ENCODE measurements at places on chromosomes 5 and 9.

DNA sequence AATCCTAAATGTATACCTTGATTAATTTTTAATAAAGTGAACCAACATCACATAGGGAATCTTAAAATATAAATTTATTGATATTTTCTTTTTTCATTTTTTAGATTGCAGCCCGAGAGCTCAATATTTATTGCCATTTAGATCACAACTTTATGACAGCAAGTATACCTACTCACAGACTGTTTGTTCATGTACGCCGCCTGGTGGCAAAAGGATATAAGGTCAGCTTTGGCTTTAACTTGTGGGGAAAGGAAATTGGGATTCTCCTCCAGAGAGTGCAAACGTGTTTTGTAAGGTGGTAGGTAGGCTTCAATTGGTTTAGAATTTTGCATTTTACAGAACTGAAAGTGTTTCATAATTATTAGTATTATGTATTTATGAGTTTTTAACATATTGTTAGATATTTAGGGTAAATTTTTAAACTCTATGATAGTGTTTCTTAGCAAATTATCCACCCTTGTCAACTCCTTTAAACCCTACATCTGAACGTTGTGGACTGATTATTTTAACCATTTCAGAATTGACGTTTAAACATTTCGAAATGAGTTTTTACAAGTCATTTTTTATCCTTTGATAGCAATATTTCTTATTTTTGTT is 17.5 kb upstream of the DHFR start:
- H3K27me3 ChIP-seq: no peaks in the 10 kb centered on the region
- H3K4me3 ChIP-seq: no peak overlapping the region
- peaks cover 21% of the 10 kb centered on the region for H3K36me3 ChIP-seq
- no peaks in the 10 kb centered on the region for H3K4me1 ChIP-seq

- no peak overlapping the region for H3K4me3 ChIP-seq
- H3K36me3 ChIP-seq: no peaks in the 10 kb centered on the region
- no peaks in the 10 kb centered on the region for H3K4me1 ChIP-seq
- peak; percentile 34 for DNase-seq
These were observed 142.1 kb downstream of the RAB3C start for GRCh38 chr5:58724992-58725391.

DNA sequence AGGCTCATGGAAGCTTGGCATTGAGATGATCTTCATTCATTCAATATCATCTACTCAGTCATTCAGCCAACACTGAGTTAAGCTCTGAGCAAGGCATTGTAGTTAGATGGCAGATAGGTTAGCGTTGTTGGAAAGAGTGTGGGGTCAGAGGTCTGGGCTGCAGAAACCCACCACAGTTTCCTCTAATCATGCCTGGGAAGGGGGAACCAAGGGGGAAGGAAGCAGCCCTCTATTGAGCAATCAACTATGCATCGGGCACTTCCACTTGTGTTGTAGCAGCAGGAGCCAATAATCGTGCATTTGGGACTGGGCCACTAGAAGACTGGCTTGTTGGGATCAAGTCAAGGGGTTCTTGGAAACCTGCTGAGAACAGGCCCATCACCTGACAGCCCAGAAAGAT is 139.1 kb downstream of the PIP5K1B start:
- peaks cover 4% of the 10 kb centered on the region for H3K4me1 ChIP-seq
- no peaks in the 10 kb centered on the region for H3K27me3 ChIP-seq
- H3K27ac ChIP-seq: no peak overlapping the region
- no peak overlapping the region for H3K4me3 ChIP-seq
- peak; percentile 55 for DNase-seq
- H3K36me3 ChIP-seq: no peaks in the 10 kb centered on the region

DNA sequence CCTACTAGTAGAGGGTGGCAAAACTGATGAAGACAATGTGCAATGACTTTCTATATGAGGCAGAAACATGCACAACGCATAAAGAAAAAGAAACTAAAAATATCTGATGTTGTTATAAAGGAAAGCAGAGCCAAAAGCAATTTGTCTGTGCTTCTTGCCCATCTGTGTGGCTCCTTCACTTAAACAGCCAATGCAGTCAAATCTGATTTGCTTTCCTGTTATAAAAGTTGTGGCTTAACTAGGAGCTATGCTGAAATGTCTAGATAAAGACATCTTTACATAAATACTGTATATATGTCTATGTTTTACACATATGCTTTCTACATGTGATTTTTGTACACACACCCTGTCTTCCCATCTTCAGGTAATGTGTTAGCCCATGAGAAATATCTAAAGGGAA is 508.2 kb downstream of the CETN3 start:
- H3K27ac ChIP-seq: no peak overlapping the region
- no peak for DNase-seq
- H3K4me3 ChIP-seq: no peak overlapping the region
- no peaks in the 10 kb centered on the region for H3K27me3 ChIP-seq
- no peaks in the 10 kb centered on the region for H3K4me1 ChIP-seq
- no peaks in the 10 kb centered on the region for H3K36me3 ChIP-seq

DNA sequence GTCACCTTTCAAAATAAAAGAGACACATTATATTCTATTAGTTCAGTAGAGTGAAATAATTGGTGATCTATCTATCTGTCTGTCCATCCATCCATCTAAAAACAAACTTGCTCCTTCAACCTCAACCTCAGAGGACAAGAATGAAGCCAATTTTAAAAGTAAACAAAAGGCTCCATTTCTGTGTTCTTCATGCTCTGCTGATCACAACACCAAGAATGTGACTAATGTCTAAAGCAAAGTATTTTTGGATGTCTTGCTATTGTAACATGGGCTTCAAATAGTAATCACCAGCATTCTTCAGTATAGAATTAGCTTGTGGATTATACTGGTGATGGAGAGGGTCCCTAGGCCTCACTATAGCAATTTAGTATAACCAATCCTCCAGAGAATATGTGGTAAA is 1304.4 kb downstream of the MAT2B start:
- DNase-seq: no peak
- H3K27me3 ChIP-seq: no peaks in the 10 kb centered on the region
- no peak overlapping the region for H3K4me3 ChIP-seq

DNA sequence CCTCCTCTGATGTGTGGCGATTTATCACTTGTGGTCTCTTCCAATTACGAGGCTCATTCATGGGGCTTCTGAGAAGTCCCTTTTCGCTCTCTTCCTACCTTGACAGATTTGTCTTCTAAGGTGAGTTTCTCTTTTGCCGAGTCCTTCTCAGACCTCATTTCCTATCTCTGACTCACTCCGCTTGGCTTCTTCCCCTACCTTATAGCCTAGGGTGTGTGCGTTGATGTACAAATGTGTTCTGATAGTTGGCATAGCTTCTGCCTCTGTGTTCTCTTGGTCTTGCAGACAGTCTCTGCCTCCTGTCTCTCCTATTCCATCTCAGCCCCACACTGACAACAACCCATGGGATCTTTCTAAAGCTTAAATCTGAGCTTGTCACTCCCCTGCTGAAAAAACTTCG is 56.9 kb upstream of the SHB start:
- no peaks in the 10 kb centered on the region for H3K36me3 ChIP-seq
- H3K27ac ChIP-seq: no peak overlapping the region
- no peak for DNase-seq
- no peaks in the 10 kb centered on the region for H3K4me1 ChIP-seq
- H3K27me3 ChIP-seq: peaks cover 5% of the 10 kb centered on the region
- H3K4me3 ChIP-seq: no peak overlapping the region

DNA sequence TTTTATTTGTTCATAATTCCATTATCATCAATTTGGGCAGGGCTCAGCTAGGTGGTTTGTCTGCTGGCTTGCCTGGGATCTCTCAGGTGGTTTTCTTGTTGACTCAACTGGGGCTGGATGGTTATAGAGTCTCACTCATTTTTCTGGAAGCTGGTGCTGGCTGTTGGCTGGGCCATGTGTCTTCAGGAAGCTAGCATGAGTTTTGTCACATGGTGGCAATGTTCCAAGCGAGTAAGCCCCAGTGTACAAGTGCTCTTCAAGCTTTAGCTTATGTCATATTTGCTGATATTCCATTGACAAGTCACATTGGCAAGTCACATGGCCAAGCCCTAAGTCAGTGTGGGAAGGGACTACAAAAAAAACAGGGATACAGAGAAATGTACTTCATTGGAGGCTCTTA is 2.3 kb upstream of the RASEF start:
- peaks cover 22% of the 10 kb centered on the region for H3K27me3 ChIP-seq
- no peak overlapping the region for H3K27ac ChIP-seq
- H3K36me3 ChIP-seq: no peaks in the 10 kb centered on the region
- H3K4me1 ChIP-seq: peaks cover 14% of the 10 kb centered on the region
- DNase-seq: no peak
- no peak overlapping the region for H3K4me3 ChIP-seq

GRCh38 chr9:74772121-74772520 is 115.6 kb downstream of the TRPM6 start:
- no peak overlapping the region for H3K4me3 ChIP-seq
- H3K4me1 ChIP-seq: no peaks in the 10 kb centered on the region
- no peaks in the 10 kb centered on the region for H3K36me3 ChIP-seq
- no peak for DNase-seq
- H3K27me3 ChIP-seq: no peaks in the 10 kb centered on the region
- no peak overlapping the region for H3K27ac ChIP-seq

All from common myeloid progenitor, CD34-positive (primary cell).